ENCODE measurements at places on chromosomes 6 and 20.

GRCh38 chr20:24392612-24393011 lies 76.8 kb upstream of the SYNDIG1 start:
- no peak for DNase-seq

DNA sequence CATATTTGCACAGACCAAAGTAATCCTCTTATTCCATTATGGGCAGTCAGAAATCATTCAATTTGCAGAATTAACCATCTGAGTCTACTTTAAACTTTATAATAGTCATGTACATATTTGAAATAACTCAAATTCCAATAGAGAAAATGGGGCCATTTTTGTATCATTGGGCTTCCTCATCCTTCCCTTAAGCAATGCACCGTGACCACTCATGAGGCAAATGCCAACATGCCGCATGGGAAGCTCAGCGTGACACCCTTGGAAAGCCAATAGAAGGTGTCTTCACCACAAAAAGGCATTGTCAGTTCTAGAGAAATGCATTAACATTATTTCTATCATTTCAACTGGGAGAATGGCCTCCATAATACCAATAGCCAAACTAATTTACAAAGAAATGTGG lies 38.5 kb downstream of the SIM1 start:
- DNase-seq: peak; percentile 75

- DNase-seq: no peak
Observed at GRCh38 chr20:35660122-35660937, 4.4 kb downstream of the CPNE1 start.

- DNase-seq: no peak
Observed at GRCh38 chr6:46581459-46582177, 71.0 kb downstream of the CYP39A1 start.

DNA sequence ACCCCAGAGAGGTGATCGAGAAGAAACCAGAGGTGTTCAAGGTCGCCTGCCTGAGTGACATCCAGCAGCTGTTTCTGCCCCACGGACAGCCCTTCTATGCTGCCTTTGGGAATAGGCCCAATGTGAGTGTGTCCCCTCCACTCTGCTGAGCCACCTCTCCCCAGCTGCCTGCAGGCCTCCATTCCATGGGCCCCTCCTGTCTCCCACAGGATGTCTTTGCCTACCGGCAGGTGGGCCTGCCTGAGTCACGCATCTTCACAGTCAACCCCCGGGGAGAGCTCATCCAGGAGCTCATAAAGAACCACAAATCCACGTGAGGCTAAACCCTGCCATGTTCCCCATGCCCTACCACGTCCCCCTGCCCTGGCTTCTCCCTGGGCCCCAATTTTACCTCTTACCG lies 8.4 kb downstream of the EMILIN3 start:
- no peak for DNase-seq

DNA sequence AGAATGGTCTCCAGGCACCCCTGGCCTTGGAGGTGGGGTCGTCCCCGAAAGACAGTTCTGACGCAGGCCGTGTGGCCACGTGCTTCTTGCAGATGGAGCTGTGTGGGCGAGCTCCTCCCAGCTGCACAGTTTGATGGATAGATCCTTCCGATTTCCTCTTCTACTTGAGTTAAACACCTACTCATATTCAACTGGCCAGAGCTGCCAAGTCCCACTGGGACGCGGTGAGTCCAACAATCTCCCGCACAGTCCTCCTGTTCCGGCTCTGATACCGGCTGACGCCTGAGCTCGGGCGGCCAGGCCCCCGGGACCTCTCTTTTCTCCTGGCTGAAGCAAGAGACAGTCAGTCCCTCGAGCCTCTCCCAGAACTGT lies 57.9 kb upstream of the DACT2 start:
- DNase-seq: no peak
